ENCODE measurements at places on chromosomes 3 and 15.

GRCh38 chr3:38805004-38805403 is 11.0 kb downstream of the SCN10A start:
- DNase-seq = no peak

DNA sequence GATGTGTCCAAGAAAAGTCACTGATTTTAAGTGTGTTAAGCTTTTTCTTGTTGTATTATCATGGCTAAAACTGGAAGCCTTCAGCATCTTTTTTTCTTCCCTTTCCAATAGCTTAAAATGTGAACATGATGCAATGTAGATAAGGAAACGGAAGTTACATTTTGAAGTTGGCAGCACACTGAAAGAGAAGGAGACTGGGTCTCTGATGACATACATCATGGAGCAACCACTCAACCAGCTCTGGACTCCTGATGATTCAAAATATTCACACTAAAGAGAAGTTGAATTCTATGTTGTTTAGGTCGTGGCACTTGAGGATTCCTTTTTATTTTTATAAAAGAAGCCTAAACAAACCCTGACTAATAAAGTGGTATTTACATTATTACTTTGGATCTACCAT is 488.3 kb upstream of the ALCAM start:
- no peak for DNase-seq

GRCh38 chr15:27361438-27361837 is 390.5 kb downstream of the GABRG3 start:
- DNase-seq = no peak

- no peak for DNase-seq
Observed at GRCh38 chr3:153897025-153897723, 224.0 kb upstream of the ARHGEF26 start.

DNA sequence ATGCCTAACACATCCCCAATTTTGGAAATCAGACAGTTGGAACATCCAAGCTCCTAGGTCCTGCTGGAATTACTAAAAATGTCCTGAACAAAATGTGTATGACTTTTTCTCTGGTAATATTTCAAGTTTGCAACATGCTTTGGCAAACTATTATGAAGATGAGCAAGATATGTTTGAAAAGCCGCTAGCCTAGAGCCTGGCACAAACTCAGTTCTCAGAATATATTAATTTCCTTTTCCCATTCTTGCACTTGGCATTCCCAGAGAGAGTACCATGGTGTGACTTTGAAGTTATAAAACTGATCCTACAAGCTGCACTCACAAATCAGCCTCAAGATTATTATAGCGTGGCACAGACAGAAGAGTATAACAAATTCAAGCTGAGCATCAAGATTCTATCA is 1031.1 kb downstream of the NTRK3 start:
- DNase-seq = no peak

GRCh38 chr3:8164145-8164544 is 337.5 kb upstream of the LMCD1 start:
- DNase-seq = no peak

DNA sequence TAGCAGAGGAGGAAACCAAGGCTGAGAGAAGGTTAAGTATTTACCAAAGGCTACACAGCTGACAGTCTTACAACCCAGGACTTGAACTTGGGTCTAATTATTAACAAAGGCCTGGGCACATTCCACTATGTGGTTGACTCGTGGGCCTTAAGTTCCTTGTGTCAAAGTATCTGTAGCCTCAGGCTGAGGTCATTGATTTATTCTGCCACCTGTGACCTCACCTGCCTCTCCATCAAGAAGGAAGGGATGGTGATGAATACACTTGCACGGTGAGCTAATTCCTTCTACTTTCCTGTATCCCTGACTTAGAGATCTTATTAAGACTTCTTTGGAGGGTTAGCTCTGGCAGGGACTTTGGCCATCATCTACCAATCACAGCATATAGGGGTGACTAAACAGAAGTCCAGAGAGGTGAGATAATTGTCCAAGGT is 19.9 kb upstream of the LRRC58 start:
- no peak for DNase-seq

DNA sequence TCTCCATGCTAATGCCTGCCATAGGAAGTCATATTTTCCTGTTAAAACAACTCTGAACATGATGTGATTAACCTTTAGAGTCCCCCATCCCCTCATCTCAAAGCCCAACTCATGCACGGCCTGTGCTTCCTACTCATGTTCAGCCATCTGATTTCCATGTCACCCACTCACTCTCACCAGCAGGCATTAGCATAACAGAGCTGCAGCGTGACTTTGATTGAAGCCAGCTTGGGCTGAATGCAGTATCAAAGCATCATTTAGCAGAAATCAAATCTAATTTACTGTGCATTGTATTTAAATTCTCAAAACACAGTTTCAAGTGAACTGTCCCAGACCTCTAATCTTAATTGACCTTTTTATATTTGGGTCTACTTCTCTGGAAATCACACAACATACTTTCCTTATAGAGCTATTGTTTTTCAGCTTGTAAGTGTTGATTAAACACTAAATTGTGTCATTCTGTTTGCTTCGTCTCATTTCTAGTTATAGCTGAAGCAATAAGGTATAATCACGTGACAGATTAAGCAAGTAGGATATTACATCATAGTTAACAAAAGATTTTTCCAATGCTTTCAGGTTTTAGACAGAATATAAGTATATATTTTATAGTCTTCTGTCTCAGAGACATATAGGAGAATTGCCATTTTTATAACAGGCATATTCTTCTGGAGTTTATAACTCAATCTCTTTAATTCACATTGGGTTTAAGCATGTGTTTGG is 501.5 kb downstream of the ROBO2 start:
- no peak for DNase-seq
